ENCODE measurements at places on chromosomes 5 and 9.
A peak's percentile ranks its signal among the peaks of the same experiment; 100 is the strongest.

DNA sequence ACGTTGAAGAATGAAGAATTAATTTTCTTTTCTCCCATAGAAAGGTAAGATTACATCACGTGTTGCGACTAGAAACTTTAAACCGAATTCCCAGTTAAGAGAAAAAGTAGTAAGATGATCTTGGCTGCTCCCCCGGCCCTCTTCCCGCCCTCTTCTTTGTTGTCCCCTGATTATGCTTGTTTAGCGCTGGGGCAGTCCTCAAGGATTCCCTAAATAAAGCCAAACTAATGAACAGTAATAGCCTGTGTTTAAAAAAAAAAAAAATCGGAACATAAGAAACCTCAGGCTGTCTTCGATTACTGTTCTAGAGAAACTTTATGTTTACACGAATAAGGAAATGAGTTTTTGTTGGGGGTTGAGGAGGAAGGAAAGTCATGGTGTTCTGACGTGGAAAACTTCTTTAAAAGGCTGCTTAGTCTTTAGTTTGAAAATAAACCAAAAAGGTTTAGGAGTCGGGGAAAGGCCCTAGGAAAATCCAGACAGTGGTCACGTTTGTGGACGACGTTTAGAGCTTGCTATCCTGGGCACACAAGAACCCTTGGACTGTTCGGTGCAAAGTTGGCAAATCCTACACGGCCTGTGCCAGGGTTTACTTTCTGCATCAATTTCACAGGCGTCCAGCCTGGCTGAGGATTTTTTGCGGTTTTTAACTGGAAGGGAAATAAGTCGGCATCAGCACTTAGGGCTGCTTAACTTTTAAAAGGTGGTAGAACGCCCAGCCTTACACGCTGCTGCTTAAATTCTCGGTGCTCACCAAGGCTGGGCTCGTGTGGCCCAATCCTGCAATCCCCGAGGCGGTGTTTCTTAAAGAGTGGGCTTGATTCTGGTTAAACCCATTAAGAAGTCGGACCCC is 1.1 kb upstream of the MAT2B start:
- peak; percentile 27 for DNase-seq

DNA sequence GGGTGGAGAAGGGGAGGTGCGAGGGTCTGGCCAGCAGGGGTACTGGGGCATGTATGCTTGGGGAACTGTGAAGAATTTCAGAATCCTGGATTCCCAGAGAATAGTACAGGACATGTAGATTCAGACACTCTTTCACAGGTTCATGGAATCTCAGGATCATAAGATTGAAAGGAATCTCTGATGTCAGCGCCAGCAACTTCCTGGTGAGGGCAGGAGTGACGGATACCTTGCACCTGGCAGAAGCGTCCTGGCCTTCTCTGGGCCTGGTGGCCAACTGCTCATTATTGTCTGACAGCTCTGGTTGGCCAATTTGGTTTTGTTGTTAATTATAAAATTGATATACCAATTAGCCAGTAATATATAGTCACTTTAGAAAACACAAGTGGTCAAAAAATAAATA is 6.9 kb downstream of the GM2A start:
- DNase-seq: no peak

DNA sequence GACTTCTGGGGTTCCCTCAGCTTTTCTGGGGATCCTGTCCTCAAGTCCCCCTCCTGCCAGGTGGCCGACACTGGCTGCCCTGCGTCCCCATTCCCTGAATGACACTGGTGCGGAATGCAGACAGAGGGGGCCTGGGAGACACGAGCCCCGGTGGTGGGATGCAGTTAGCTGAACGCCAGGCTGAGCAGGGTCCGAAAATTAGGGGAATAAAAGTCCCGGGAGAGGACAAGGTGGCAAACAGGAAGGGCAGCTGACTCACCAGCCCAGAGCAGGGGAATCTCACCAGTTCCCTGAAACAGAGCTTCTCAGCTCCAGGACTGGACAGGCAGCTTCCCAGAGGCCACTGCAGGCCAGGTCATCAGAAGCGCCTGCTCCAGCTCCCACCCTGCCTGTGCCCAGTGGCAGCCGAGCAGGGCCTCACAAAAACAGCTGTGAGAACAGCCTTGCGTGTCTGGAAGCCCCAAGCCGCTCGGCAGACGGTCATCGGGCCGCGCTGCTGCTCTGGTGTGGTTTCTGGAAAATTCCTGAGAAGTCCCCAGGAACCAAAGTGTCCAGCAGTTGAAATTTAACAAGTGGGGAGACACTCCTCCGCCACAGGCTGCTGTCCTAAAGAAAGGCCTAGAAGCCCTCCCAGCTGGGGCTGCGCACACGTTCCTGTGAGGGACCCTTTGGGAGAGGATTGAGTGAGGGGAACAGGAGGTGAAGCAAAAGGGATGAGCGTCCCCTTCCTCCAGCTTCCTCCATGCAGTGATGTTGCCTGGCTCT is 47.6 kb upstream of the EXOC3 start:
- no peak for DNase-seq

GRCh38 chr5:155750571-155750970 is 576.4 kb upstream of the SGCD start:
- no peak for DNase-seq

- no peak for DNase-seq
Observed at GRCh38 chr9:83315649-83316048, 222.6 kb downstream of the FRMD3 start.

DNA sequence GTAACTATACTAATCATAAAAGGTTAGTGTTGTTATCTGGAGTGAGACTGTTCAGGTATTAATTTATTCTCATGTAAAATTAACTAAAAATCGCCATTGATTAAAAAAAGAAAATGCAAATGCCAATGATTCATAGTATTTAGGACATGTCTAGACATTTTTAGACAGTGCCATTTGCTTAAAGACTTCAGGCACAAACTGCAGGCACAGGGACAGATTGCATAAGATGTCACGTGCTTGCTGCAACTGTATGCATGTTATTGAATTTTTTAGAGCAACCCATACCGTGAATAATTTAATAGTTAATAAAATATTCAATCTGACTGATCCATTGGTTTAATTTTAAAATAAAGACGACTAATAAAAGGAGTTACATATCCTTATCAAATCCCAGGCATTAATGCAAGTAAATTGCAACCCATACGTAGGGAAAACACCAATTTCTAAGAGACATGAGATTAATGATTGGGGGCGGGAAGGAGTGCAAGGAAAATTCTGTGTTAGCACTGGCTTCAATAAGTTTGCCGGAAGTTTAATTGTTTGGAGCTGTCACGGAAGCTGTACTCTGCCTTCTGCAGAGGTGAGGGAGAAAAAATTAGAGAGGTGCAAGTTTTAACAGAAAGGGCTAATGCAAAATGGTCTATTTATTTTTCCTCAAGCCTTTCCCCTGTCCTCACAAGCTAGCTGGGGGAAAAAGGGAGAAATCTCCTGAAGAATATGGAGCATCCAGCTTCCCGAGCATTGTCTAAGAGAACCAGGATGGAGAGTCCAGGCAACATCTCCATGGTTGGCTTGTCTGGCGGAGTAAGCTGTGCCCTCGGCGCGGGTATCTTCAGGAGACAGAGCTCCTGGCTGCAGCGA is 2.9 kb downstream of the EDIL3 start:
- no peak for DNase-seq

GRCh38 chr9:116151966-116152381 is 1.6 kb upstream of the PAPPA start:
- DNase-seq: no peak

DNA sequence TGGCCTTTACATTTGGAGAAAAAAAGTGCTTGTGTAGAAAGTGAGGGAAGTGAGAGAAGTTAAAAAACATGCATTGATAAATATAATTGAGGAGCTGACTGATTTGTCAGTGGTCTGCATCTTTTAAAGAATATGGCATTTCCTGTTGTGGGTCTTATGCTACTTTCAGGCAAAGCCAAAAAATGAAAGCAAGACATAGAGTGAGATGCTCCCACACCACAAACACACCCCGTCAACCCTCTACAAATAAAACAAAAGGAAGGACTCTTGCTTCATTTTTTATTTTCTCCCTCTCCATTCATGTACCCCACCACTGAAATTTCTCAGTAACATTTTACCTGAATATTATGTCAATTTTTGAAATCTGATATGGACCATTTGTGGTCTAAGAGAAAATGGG is 22.1 kb upstream of the PLCXD3 start:
- no peak for DNase-seq

DNA sequence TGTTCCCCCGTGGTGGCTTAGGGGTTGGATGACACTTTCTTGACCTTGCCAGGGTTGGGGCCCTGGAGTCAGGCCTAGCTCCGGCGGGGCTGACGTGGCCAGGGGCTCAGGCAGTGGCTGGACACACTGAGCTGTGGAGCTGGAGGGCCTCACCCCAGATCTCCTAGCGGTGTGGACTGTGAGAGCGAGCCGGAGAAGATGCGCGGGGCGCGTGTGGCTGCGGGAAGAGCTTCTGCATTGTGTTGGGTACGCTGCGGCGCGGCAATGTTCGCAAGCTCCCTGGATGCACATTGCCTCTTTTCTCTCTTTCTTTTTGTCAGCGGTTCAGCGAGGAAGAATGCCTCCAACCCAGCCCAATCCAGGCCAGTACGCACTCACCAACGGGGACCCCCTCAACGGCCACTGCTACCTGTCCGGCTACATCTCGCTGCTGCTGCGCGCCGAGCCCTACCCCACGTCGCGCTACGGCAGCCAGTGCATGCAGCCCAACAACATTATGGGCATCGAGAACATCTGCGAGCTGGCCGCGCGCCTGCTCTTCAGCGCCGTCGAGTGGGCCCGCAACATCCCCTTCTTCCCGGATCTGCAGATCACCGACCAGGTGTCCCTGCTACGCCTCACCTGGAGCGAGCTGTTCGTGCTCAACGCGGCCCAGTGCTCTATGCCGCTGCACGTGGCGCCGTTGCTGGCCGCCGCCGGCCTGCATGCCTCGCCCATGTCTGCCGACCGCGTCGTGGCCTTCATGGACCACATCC is 4.8 kb downstream of the NR2F1 start:
- no peak for DNase-seq

GRCh38 chr9:38700695-38701094 is 19.2 kb downstream of the FAM240B start:
- DNase-seq: no peak

DNA sequence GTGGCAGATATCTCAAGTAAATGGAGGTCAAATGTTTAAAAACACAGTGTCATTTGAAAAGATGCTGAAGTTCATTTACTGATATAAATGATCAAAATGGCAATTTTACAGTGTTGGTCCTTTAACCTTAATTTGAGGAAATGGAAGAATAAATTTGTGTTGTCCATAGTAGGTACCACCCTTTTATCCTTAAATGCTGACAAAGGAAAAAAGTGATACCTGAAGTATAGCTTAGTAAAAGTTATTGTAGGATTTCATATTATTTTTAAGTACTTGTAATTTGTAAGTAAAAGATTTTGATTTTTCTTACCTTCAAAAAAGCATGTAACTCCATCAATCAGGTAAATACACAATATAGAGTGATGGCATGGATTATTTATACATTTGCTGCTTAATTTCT is 166.6 kb upstream of the DAP start:
- no peak for DNase-seq

GRCh38 chr9:132241483-132241839 is 79.6 kb downstream of the NTNG2 start:
- no peak for DNase-seq

DNA sequence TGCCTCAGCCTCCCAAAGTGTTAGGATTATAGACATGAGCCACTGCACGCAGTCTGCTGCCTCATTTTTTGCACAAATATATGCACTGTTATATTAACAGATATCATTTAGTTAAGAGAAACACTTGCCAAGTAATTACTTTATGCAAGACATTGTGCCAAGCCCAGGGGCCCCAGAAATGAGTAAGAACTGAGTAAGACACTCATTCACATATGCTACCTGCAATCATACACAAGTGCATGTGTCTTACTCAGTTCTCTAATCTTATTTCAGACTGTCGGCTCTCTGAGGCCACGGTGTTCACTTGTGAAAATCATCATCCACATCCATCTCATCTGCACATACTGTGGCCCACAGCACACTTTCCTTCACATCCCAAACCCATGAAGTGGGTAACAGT is 16.0 kb downstream of the TRAF1 start:
- no peak for DNase-seq

DNA sequence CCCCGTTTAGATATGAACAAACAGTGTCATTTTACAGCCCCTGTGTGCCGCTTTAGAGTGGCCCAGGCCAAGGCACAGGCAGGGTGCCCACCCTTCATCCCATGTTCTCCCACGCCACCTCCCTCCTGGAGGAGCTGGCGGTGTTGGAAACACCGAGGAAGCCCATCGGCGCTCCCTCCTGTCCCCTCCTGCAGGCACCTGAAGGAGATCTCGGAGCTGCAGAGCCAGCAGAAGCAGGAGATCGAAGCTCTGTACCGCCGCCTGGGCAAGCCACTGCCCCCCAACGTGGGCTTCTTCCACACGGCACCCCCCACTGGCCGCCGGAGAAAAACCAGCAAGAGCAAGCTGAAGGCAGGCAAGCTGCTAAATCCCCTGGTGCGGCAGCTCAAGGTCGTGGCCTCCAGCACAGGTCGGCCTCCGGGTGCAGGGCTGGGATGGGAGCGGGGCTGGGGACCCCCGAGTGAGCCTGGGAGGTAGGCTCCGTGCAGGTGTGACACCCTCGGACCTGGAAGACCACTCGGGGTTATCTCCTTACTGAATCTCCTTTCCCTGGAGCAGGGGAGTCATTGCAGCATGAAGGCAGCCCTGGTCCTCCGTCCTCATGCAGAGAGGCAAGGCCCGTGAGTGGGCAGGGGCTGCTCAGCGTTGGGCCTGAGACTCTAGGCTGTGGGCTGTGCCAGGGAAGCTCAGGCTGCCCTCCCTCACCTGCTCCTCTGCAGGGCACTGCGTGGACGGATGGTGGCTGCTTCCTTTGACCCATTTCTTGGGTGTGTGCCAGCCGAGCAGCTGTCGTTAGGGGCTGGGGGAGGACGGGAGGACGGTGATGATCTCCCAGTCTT is 113.9 kb downstream of the WNK2 start:
- no peak for DNase-seq

GRCh38 chr9:112446080-112446479 is 40.5 kb upstream of the KIAA1958 start:
- DNase-seq: no peak

- DNase-seq: no peak
Observed at GRCh38 chr5:169527863-169528262, 55.7 kb upstream of the SPDL1 start.

GRCh38 chr9:26975728-26976707 is 19.8 kb downstream of the IFT74 start:
- DNase-seq: no peak

GRCh38 chr5:136350343-136350742 is 15.0 kb downstream of the TRPC7 start:
- DNase-seq: no peak

GRCh38 chr5:122680623-122681350 is 94.1 kb upstream of the SNX2 start:
- DNase-seq: no peak

DNA sequence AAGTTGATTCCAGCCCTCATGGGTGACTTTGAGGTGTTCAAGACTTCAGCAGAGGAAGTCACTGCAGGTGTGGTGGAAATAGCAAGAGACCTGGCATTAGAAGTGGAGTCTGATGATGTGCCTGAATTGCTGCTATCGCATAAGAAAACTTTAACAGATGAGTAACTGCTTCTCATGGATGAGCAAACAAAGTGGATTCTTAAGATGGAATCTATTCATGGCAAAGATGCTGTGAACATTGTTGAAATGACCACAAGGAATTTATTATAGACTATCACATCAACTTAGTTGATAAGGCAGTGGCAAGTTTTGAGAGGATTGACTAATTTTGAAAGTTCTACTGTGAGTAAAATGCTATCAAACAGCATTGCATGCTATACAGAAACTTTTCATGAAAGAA is 17.1 kb upstream of the POU4F3 start:
- DNase-seq: no peak
